ENCODE measurements at places on chromosomes 4 and X.

GRCh38 chr4:138216272-138216867 lies 25.8 kb downstream of the SLC7A11 start:
- no peak for DNase-seq

DNA sequence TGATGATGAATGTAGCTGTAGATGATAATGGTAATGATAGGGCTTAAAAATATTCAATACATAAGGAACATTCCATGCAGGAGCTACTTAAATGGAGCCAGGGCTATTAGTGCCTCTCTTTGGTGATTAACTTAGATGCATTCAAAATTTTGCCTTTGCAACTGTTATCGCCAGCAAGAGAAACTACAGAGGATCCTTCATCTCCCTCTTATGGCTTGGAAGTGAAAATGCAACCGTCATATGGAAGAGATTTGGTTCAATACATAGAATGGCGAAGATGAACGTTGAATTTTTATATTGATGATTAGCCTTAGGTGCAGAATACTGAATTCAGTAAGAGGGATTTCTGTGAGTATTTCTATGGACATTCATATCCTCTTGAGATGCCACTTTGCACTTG lies 134.5 kb upstream of the NLGN4X start:
- DNase-seq = no peak

DNA sequence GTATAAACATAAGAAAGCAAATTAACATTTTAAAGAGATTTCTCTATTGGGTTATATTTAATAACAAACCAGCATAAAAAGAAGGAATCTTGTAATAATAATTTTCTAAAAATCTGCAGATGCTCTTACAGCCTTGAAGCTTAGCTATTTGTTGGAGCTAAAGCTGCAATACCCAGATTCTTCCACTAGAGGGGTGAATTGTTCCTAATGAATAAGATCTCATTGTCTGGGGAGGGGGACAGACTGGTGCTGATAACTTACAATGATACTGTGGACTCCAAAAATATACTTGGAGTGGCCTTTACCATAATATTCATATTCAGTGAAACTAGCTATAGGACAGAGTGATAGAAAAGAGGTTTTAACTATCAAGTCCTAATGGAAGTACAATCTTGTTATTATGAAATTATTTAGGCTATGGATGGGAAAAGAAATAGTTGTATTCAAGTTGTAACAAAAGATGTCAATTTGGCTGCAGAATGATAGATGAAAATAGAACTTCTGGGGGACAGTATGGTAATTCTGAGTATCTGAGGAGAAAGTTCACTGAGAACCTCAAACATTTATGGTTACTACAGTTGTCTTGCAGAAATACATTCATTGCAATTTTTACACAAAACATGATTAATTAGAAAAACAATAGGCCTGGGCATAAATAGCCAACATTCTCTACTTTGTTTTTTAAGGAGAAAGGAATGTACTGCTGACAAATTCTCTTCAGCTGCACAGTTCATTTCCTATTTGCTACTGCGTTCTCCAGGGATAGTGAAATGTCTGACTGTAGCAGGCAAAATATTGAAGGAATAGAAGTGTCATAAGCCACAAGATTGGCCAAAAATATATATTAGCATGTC lies 443.3 kb downstream of the GBA3 start:
- no peak for DNase-seq

DNA sequence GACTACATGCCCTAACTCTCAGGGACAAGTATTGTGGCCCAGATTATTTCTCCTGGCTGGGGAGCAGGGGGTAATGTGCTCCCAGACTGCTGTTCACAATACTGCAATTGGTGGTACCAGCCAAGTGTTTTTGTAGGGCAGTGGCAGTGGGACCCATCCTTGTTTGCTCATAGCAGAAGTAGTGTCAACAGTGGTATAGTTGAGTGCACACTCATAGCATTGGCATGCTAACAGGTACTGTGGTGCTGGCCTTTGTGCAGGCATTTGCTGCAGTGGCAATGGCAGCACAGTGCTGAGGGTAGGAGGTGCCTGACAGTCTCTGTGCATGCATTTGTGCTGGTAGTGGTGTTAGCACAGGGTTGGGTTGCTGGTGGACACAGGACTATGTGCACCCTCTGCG lies 995.0 kb downstream of the SH3BGRL start:
- DNase-seq = no peak

DNA sequence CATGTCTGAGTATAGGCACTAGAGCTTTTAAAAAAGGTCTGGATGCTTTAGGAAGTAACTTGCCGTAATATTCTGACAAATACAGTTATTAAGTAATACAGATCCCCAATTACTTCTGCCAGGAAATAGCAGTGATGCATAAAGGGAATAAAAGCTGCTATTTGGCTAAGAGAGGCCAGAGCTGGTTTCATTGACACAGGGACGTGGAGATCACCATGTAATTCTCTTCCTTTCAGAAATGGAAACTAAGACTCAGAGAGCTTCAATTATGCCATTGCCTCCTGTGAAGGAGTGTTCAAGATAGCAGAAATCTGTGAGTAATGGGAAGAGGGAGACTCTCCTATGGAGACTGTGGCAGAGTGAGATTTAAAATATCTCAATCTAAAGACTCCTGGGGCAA lies 238.1 kb downstream of the SLITRK2 start:
- DNase-seq = no peak

DNA sequence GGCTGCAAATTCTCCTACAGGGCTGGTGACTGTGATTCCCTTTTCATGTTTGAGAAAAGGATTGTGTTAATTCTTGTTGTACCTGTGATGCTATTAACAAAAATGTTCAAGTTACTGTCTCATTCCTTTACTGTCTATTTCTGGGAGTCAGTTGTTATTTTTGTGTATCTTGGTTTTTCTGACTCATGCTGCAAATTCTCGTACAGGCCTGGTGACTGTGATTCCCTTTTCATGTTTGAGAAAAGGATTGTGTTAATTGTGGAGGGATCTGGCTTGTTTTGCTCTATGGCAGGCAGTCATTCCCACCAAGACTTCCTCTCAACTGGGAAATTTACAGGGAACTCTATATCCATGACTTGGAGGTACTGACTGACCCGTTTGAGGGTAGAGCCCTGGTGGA lies 693.4 kb upstream of the INTU start:
- DNase-seq = no peak
